ENCODE measurements at places on chromosomes 3 and 15. TPM values are rescaled to one million over a fixed set of nuclear protein-coding genes. Genes with fewer than 3 reads are reported as not detected.

DNA sequence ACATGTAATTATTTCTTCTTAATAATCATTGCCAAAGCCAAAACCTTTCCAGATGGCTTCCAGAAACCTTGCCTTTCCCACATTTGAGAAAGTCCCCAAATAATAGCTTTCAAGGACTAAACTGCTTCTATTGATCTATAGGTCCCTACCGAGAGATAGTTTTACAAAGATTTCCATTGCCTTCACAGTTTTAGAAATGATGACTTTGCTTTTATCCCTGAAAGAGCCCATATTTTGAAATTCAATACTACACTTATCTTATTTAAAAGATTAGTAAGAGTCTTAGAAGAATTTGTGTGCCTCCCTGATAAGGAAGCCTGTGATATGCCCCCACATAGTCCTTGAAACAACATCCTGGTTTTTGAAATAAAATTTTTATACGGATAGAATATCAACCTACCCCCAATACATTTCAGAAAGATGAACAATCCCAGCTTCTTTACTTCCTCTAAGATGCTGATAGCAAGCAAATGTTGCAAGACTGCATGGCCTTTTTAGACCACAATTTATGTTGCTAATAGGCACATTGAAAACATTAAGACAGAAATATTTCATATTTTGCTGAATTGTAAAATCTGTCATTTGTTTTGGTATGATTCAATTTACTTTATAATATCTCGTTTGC is 146.3 kb downstream of the TMCO5A start:
- DNase-seq: no peak

C3orf85 gene
- total RNA-seq: not detected

- peak; percentile 23 for DNase-seq
These were observed 26.3 kb downstream of the NGRN start for GRCh38 chr15:90291679-90292356.

- DNase-seq: no peak
These were observed 534.6 kb downstream of the FOXP1 start for GRCh38 chr3:71048948-71049347.

- peak; percentile 31 for DNase-seq
These were observed 89.2 kb downstream of the RBPMS2 start for GRCh38 chr15:64686130-64686735.

IGSF11 gene
- 0.18 TPM for total RNA-seq

- DNase-seq: no peak
These were observed 49.0 kb upstream of the FGD5 start for GRCh38 chr3:14769544-14770325.

NRG4 gene
- 13.9 TPM for total RNA-seq

RPL4 gene
- 6,049 TPM for total RNA-seq

GRCh38 chr3:65878831-65879230 is 159.9 kb downstream of the MAGI1 start:
- no peak for DNase-seq

TMEM158 gene
- total RNA-seq: 8.3 TPM

MYRIP gene
- not detected for total RNA-seq

GRCh38 chr15:48553559-48553958 is 92.0 kb downstream of the FBN1 start:
- DNase-seq: no peak

GRCh38 chr3:86948822-86949221 is 42.1 kb downstream of the VGLL3 start:
- DNase-seq: peak; percentile 9

C3orf18 gene
- 0.68 TPM for total RNA-seq

- peak; percentile 12 for DNase-seq
These were observed 23.2 kb downstream of the GPR176 start for GRCh38 chr15:39896846-39897245.

GRCh38 chr3:178802993-178803693 is 266.9 kb downstream of the KCNMB2 start:
- DNase-seq: no peak

MUSTN1 gene
- not detected for total RNA-seq

DNA sequence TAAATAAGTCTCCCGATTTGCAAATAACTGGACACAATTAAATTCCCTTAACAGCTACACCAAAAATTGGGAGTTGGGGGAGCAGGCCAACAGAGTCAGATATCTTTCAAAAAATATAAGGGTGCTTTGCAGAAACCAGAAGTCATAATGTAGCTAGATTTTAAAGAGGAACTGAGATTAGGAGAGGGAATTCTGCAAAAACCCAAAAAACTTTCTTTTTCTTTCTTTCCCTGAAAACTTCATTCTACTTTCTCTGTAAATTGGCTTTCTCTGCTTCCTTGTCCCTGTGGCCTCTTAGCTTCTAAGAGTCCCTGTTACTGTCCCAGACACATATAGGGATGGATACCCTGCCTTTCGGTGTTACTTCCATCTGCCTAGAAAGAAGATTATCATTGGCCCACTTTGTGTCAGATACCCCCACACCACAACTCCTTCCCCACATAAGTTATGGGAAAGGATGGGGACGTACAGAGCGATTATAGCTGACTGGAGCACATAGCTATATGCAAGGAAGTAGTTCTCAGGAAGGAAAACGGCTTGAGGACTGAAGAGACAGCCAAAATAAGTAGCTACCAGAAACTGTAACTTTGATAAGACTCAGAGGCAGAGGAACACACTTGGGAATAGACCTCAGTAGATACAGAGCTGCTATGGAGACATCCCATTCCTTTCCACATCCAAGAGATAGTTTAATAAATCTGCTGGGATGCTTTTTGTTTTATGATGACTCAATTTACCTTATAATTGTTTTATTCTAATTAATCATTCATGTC is 129.1 kb upstream of the TGFBR2 start:
- no peak for DNase-seq

- no peak for DNase-seq
These were observed 38.6 kb downstream of the FBXL2 start for GRCh38 chr3:33315826-33316225.

DNA sequence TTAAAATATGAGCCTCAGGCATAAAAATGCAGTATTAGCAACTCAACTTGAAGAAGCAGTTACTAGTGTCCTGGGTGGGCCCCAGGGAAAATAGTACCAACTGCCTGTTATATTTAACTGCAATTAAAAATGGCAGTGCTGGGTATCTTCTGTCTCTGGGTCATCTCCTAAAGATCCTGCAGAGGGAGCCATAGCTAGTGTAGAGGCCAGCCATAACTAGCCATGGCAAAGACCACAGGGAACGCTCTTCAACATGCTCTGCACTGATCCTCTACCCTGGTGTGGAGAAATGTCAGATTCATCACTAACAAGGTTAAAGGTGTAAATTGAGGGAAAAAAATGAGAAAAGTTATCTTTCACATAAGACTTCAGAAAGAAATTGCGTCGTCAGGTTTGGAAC is 181.3 kb downstream of the SNRPN start:
- no peak for DNase-seq

TTBK2 gene
- total RNA-seq: 4.6 TPM

All from H4 (cell line).